ENCODE measurements at places on chromosomes 13 and 19.
A peak's percentile ranks its signal among the peaks of the same experiment; 100 is the strongest.

GRCh38 chr13:28494778-28495537 lies at the start of gene FLT1:
FLT1 (minus strand) TSS chr13:28495128; CDS start chr13:28494843, 285 bp downstream.
- no peak for DNase-seq

GRCh38 chr19:53132141-53132991 lies at the start of gene ZNF415:
ZNF415 (minus strand) TSS chr19:53132910; CDS start chr19:53122676, 10,234 bp downstream.
- DNase-seq = no peak

DNA sequence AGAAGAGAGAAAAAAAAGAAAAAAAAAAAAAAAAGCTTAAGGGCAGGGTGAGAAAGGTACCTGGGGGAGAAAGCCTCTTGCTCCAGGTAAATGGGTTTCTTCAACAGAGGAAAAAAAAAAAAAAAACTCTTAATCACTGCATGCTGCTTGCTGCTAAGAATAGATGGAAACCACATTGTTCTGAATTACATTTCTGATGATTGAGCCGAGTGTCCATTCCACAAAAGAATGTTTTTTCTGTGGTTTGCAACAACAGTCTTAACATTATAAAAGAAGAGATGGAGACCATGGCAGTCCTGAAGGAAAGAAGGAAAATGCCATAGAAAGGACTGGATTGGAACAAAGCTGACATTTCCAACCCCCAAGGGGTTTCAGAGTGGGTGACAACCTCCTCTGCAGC lies 1312.7 kb downstream of the SLITRK1 start:
- DNase-seq = no peak

DNA sequence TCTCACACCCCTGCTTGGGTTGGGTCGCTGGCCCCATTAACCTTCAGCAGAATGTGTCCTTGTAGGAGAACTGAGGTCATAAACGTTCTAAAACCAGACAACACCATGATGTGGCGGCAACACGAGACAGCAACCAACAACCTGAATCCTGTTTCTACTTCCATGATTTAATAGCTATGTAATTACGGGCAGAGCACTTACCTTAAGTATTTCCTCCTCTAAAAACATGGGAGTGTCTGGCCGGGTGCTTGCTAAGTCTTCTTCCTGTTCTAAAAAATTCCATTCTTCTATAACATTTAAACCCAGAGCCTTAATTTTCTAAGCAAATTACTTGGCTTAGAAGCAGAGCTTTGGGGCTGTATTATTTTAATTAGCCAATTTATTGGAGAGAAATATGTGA lies 33.5 kb upstream of the IRS2 start:
- DNase-seq = no peak

DNA sequence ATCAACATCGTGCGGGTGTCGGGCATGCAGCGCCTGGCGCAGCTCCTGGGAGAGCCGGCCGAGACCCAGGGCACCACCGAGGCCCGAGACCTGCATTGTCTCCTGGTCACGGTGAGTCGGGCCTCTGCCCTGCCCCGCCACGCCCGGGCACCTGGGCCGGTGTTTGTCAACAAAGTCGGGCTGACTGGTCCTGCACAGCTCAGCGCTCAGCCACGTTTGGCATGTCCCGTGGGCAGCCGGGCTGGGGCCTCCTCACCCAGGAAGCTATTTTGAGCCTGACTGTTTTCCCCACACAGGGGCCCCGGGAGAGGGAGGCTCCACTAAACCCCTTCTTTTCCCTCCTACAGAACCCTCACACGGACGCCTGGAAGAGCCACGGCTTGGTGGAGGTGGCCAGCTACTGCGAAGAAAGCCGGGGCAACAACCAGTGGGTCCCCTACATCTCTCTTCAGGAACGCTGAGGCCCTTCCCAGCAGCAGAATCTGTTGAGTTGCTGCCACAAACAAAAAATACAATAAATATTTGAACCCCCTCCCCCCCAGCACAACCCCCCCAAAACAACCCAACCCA lies 1.3 kb downstream of the GADD45B start:
- DNase-seq = no peak

DNA sequence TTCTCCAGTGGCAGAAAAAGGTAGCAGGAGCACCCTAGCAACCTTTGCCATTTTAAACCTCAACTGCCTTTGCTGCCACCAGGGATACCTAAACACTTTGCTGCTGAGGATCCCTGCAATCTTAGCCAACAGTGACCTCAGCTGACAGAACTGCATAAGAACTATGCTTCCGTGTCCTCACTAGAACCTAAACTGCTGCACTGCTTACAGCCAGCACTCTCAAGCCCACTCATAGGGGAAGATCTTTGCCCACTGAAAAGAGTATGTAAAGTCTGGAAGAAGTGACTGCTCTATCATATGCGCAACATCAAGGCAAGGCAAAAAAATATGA lies 270.0 kb upstream of the PCDH20 start:
- DNase-seq = no peak

- no peak for DNase-seq
Observed at GRCh38 chr13:37379841-37380240, 218.7 kb downstream of the POSTN start.

- no peak for DNase-seq
Observed at GRCh38 chr19:5621945-5622464, 571 bp downstream of the SAFB2 start.

DNA sequence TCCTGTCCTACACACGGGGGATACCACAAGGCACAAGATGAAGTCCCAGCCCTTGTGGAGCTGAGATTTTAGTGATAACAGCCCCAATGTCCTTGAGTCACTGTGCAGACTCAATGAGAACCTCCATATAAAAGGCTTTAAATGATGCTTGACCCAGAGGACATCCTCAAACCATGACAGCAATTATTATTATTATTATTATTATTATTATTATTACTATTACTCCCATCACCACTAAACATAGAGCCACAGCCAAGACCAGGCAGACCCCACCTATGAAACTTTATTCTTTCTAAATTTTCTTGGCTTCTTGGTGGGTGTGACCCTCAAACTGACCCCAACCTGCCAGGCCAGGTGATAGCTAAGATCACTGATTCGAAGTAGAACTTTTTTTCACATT lies 11.1 kb downstream of the C19orf47 start:
- no peak for DNase-seq

GRCh38 chr19:400976-401865 lies 7.7 kb downstream of the C2CD4C start:
- no peak for DNase-seq

DNA sequence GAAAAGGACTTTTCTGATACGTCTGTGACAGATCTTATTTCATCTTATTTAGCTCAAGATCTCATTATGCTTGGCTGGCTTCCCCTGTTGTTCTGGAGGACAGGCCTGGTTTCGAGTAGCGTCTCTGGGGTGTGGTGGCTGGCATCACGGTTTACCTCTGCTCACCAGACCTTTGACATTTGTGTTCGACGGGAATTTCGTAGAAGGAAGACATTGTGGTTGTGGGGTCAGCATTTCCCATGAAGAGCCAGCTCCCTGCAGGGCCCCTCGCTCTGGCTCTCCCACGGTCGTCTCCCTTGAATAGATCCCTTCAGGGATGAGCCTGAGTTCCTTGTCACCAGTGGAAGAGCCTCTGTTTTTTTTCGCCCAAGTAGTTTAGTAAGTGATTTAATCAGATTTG lies 78.6 kb upstream of the TEX29 start:
- DNase-seq = no peak

DNA sequence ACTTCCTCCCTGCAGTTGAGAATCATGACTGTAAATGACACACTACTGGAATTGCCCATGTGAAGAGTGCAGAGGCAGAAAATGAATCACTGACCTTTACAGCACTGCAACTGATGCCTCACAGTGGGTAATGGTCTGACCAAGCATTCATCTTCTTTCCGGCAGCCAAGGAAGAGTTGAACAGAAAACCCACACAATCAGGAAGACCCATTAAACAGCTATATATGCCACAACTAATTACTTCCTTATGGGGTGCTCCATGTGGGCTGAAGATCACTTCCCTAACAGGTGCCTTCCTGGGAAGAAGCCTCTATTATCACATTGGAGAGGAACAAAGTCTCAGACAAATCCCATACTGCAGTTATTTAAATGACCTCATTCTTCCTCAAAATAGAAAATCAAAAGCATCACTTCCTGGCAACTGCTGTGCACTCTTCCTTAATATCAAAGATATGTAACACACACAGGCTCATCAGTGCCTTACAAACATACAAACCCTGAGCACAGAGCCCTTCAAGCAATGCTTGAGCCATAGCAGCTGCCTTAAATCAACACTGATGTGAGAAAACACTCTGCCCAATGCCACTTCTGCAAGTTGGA lies 45.8 kb downstream of the RUBCNL start:
- DNase-seq = no peak

DNA sequence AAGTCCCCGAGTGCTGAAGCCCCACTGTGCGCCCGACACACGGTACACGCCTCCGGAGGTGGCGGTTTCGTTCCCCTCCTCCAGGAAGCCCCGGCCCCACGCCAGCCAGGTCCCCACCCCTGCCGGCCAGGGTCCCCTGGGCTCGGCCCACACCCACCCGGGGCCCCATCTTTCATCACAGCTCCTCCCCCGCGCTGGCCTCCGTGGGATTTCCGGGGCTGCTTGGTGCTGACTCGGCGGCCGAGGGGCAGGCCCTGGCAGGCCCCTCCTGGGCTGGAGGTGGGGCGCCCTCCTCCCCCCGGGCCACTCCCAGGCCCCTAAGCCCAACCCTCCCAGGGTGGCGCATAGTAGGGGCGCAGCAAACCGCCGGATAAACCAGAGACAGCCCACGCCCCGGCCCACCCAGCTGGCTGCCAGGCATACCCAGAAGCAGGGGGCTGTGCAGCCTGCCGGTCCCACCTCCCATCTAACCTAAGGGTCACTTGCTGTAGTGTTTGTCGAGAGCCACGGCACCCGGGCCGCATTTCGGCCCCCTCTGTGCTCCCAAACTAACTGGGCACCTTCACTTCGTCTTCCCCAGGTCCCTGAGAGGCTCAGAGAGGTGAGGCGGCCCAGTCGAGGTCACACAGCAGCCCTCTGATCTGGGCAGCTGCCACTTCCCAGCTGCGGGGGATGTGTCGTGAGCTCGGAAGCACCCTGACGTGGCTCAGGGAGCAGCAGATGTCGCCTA lies 6.6 kb downstream of the ZBTB7A start:
- DNase-seq = no peak

DNA sequence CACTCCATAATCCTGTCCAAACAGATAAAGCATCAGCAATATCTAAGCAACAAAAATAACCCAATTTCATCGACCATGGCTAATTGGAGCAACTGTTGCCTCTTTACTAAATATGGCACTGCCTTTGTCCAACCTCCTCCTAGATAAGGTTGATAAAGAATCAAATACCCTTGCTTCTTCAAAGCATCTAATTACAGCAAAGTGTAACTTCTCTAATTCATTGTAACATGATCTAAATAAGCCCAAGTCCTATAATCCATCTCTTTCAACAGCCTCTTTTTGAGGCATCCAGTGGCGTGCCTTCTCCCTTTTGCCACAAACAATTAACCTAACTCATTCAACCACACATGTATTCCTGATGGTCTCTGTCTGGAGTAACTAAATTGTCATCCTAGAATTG lies 81.7 kb upstream of the KLHL1 start:
- DNase-seq = peak; percentile 24

DNA sequence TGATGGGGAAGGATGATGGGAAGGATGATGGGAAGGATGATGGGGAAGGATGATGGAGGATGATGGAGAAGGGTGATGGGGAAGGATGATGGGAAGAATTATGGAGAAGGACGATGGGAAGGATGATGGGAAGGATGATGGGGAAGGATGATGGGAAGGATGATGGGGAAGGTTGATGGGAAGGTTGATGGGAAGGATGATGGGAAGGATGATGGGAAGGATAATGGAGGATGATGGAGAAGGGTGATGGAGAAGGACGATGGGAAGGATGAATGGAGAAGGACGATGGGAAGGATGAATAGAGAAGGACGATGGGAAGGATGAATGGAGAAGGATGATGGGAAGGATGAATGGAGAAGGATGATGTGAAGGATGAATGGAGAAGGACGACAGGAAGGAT lies 13.5 kb downstream of the C2CD4C start:
- no peak for DNase-seq

- no peak for DNase-seq
Observed at GRCh38 chr19:42400404-42400803, 10.3 kb upstream of the CNFN start.

DNA sequence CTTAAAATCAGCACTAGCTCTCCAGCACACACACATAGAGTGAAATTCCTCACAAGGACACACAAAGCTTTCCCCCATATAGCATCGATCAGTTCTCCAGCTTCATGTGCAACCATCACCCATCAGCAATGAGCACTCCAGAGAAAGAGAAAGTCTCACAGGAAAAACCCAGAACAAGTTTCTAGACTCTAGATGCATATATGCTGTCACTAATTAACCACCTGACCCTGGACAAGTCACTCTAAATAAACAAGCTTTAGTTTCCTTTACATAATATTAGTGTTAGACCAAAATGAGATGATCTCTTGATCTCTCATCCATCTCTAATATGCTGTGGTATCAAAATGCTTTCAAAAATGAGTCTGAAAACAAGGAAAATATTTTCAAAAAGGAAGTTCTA lies 81.2 kb downstream of the TBC1D4 start:
- DNase-seq = no peak

GRCh38 chr13:27437126-27437525 lies 12.7 kb downstream of the GTF3A start:
- no peak for DNase-seq

All from NCI-H524 treated with DMSO at 0.1 percent for 48 hours (cell line).